ENCODE measurements at places on chromosomes 11 and 22.

DNA sequence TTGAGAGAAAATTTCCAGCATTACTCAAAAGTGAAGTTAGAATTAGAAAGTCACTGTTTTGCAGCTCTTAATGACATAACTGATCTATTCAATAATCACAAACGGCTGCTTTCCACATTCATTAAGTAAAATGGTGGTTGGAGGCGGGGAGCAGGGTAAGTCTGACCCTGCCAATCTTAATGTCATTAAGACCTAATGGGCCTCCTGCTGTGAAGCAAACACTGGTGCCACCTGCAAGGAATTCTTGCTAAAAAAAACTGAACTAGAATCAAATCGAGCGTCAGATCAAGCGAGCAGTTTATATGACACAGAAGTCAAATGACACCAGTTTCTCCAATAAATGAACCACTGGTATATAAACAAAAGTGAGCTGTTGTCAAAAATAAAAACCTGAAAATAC is 351.5 kb downstream of the BRD1 start:
- no peak for DNase-seq

GRCh38 chr11:69008737-69009440 is 4.2 kb downstream of the MRGPRF start:
- DNase-seq: no peak

GRCh38 chr11:25094085-25094802 is 597.4 kb downstream of the LUZP2 start:
- DNase-seq: no peak

- DNase-seq: no peak
Measured at GRCh38 chr11:113894421-113894996, 10.1 kb upstream of the HTR3B start.

DNA sequence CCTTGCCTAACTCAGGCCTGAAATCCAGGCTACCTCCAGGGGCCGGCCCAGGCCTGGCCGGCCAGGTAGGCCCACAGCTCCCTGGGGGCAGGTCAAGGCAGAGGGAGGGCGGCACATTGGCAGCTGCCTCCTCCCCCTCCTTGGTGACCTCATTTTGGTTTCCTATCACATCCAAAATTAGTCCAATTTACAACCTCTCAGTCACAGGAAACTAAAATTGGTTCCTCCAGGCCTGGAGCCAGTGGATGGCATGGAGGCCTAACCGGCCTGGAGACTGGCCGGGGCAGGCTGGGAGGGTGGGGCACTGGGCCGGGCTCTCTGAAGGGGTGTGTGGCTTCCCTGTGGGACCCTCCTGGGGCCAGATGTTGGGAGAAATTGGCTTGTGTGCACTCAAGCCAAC is 35.9 kb downstream of the LRRC10B start:
- DNase-seq: no peak

DNA sequence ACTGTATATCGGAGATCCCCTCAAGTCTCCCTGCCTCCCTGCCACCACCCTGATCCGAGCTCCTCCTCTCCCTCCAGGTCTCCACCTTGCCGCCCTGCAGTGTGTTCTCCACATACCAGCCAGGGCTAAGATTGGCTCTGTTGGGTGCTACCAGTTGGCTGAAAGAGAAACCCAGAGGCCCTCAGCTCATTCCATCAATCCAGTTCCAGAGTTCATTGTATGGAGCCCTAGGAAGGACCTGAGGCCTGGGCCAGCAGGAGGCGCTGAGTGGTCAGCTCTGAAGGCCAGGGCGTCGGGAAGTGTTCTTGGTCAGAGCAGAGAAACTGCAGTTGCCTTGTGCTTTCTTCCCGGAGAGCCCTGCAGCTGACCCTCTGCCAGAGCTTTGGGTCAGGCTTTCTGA is 2.2 kb upstream of the TOP3B start:
- no peak for DNase-seq

DNA sequence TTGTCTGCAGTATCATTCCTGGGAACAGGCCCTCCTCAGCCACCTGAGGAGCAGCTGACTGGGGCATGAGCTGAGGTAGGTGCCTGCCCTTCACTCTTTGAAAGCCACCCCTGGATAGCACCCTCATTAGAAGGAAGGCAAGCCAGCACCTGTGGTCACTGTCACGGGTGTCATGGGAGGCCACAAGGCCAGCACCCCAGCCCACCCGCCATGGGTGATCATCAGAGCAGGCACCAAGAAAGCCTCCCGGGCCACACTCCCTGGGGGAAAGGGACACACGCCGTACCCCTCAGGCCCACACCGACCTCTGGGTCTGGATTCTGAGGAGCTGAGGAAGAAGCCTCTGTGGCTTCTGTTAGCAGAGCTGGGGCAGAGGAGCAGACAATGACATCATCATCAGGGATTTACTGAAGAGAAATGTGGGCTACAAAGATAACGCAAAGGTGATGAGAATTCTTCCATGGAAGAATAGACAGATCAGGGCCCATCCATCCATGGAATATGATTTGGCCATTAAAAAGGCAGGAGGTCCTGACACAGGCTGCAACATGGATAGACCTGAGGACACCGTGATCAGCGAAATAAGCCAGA is 16.7 kb upstream of the NAP1L4 start:
- DNase-seq: no peak

- no peak for DNase-seq
Measured at GRCh38 chr22:39215426-39216142, 29.2 kb downstream of the PDGFB start.

DNA sequence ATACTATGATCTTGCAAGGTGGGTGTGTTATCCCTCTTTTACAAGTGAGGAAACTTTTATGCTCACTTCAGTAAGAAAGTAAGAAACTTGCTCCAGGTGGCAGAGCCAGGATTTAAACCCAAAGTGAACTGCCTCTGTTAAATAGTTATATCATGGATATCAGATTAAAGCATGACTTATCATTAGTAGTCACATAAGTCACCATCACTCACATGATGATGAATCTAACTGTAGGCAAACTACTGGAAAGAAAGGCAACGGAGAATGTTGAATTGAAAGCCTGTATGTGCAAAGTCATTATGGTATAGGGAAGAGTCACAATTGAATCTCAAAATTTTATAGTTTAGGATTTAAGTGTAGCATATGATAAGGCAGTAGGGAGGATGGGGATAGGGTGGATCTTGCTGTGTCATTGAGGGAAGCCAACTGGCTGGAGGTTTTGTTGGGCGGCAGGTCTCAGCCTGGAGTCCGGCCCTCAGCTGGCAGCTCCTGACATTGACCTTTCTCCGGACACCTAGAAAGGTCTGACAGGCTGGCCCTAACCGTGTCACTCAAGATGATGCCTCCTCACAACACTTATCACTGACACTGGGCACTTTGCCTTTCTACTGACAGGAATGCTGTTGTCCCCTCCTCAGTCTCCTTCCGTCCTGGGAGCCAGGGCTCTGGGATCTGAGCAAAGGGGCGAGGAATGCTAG is 98.3 kb downstream of the EMSY start:
- DNase-seq: no peak

DNA sequence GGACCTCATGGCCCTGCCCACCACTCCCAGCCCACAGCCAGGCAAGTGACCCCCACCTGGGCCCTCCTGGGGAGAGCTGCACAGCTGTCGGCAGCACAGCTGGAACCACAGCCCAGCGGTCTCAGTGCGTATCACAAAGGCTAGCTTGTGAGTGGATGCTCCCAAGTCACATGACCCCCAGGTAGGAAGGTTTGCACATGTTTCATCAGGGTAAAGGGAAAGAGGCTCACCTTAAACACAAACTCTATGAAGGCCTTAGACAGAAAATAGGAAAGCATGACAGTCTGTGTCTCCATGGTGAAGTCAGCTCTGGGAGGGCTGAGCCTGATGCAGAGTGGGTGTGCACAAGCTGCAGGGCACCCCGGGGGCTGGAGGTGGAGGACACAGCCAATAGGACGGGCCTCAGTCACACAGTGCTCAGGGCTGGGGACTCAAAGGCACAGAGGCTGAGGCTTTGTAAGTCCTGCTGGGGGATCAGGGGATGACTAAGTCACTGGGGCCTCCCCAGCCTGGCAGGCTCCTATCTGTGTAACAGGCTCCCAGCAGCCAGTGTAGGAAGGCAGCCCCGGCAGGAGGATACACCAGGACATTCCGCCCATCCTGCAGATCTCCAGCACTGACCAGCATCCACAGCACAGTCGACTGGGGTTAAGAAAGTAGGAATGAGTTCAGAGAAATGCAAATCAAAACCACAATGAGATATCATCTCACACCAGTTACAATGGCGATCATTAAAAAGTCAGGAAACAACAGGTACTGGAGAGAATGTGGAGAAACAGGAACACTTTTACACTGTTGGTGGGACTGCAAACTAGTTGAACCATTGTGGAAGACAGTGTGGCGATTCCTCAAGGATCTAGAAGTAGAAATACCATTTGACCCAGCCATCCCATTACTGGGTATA is 22.0 kb downstream of the CELSR1 start:
- no peak for DNase-seq

DNA sequence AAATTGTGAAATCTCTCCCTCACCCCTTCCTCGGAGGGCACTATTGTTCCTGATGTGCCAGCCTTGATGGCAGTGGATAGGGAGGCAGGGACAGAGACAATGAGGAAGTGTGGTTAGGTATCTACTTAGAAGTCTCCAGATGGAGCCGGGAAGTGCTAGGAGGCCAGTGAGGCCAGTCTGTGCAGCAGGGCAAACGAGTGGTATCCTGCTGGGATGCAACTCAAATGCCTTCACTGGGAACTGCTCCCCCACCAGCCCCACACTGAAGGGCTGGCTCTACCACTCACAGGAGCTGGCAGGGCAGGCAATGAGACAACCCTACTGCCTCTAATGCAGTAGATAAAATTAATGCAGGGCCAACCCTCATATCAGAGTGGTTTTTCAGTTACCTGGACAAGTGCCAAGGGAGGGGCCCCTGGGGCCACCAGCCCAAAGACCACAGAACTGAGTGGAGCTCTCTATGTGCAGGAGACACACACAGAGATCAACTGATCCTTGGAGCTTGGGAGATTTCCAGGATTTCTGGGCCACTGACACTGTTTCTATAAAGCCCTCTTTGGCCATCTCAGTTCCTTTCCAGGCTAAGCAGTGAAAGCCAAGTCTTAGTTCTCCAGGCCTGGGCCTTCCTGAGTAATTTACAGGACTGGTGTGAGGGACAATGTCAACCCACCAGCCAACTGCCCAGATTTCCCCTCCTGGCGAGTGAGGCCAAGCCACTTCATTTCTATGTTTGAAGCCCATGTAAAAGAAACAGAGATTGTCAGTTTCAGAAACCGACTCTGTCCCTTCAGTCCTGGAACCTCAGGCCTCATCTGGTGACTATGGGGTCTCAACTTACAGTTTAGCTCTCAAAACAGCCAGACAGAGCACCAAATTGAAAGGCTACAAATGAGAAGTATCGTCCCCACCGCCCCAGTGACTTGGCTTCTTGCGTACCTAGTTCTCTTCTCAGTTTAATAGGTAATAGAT is 4.1 kb downstream of the MIF start:
- DNase-seq: no peak

DNA sequence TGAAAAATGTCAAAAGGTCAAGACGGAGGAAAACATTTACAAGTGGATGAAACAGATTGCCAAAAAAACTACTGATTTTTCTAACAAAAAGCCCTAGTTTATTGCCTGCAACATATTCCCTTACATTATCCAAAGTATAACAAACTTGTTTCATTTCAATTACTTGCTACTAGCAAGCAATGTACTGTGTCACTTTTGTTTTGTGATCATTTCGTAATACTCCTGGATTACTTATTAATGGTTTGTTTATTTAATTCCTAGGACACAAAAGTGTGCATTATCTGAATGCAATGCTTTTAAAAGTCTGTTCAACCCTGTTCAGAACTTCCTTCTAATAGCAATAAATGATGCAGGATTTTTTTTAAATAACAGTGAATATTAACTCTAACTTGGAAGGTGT is 50.9 kb downstream of the CCDC34 start:
- DNase-seq: no peak

DNA sequence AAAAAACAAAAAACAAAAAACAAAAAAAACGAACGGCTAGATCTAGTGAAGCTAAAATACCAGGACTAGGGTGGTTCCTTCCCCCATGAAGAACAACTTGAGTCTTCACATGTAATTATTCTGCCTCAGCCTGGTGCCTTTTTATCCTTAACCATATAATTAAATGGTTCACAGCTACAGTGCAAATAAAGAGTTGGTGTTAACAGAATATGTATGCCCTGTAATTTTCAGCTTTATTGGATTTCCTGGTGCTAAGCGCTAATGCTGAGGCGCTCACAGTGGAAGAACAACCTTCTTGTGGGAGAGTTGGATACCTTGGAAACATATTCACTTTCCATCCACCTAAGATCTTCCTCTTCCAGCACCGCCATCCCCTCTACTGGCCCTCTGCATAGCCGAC is 158.5 kb upstream of the SORL1-AS1 start:
- no peak for DNase-seq

DNA sequence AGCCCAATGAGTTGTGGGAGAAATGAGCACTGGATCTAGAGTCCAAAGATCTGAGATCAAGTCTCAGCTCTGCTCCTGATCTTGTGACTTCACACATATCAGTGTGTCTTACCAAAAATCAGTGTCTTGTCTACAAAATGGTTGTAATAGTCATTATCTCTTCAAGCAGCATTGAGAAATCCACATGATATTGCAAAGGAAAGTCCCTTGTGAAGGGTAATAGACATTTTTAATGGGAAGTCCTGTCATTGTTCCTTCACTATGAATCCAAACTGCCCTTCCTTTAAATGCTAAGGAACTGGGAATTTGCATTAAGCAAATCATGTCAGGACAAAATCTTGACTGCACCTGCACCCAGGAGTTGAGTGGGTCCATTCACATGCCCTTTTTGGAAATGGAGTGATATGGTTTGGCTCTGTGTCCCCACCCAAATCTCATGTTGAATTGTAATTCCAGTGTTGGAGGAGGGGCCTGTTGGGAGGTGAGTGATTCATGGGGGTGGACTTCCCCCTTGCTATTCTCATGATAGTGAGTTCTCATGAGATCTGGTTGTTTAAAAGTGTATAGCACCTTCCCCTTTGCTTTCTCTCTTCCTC is 51.1 kb downstream of the COMMD9 start:
- no peak for DNase-seq

DNA sequence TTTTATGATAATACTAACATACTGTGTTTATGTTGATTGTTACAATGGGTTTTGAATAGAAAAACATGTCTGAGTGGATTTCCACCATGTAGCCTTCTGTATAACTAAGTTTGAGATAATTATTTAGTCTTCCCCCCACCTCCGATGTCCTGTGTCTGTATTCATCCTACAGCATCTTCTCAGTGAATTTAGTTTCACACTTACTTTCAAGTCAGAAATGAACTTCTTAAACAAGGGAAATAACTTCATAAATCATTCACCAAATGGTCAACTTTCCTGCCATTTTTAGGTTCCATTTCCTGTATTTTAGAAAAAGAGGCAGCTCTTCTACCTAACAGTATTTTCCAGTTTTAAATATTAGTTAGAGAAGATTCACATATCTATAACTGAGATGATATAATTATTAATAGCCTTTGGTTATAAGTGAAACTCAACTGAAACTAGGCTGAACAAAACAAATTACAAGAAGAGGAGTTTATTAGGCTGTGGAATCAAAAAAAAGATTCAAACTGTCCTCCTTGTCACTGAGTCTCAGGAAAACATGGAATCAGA is 3.5 kb downstream of the OR51B5 start:
- DNase-seq: no peak

GRCh38 chr11:112627588-112628045 is 333.6 kb upstream of the NCAM1 start:
- no peak for DNase-seq

All from SK-N-MC (cell line).